GM20000 (cell line): ENCODE measurements at places on chromosomes 2 and 18.
A peak's percentile ranks its signal among the peaks of the same experiment; 100 is the strongest.

GRCh38 chr18:46332921-46333341 is 228.7 kb downstream of the HAUS1 start:
- no peak for DNase-seq

DNA sequence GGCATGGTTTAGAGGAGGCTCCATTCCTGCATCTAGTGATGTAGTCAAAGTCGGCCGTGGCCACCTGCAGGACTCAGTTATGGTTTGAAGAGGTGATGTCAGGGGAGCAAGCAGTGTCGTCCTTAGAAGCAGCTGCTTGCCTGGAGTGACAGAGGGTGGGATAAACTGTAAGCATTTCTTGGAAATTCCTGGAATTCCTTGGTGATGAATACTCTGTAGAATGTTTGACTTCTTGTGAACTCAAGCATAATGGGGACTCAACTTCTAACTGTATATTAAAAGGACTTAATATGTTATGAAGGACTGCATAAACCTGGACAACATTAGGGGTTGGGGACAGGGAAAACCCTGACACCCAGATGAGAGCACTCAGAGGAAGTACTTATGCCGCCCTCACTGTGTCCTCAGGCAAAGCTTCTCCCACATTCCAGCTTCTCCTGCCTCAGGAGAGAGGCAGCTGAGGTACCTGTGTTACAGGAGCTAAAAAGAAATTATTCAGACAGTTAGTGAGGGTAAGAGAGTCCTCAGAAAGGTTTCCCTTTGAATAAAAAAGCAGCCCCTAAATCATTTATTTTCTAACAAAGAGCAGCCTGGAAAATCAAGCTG is 459.9 kb upstream of the CELF4 start:
- no peak for DNase-seq

- DNase-seq: no peak
These were observed 45.0 kb upstream of the RIT2 start for GRCh38 chr18:43160509-43160908.

- no peak for DNase-seq
These were observed 62.5 kb downstream of the CDH2 start for GRCh38 chr18:28114472-28114871.

DNA sequence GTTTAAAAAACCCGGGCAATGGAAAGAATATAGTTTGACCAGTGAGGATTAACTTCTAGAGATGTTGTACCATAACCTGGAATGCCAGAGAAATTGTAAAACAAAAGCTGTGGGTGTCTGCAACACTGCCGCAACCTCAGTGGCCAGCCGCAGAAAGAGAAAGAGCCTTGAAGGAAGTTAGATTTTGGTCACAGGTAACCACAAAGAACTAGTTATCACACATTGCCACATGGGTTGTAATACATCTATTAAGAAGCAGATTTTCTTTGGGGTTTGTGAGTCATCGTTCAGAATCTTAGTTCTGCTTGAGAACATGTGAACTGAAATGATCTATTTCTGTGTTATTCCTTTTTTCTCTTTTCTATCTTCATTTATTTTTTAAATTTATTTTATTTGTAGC is 222.9 kb upstream of the AGAP1 start:
- peak; percentile 38 for DNase-seq

GRCh38 chr2:138267161-138267901 is 234.2 kb upstream of the SPOPL start:
- DNase-seq: peak; percentile 28

GRCh38 chr2:237524631-237525030 is 37.6 kb downstream of the MLPH start:
- DNase-seq: no peak

DNA sequence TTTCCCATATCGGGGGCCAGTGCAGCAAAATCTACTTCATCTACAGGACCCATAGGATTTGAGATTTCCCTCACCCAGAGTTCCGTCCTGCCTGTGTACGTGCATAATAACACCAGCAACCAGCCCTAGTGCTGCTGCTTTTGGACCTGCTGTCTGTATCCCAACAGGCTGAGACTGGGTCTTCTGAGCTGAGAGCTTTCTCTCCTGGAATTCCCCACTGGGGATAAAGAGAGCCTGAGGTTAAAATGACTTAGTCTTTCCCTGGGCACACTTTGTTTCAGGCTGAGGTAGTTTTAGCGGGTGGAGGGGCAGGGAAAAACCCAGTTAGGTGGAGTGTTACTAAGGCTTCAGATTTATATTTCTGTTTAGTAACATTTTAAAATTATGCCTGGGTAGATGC is 62.5 kb downstream of the SERTAD2 start:
- no peak for DNase-seq

GRCh38 chr2:168622559-168622958 is 166.5 kb downstream of the CERS6 start:
- DNase-seq: no peak

DNA sequence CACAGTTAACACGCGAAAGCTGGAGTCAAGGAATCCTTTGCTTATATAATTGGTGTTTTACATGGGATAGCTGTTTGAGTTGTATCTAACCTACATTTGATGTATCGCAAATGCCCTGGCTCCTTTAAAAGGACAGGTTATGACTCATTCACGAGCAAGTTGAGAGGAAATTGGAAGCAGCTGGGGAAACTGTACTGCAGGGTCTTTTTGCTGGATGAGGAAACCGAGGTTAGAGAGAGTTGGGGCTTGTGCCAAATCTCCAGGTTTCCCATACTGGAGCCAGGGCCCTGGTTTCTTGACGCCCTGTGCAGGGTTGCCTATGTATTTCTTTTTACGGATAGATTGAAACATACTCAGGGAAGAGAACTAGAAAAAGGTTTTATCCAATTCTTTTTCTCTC is 60.0 kb upstream of the SPTBN1 start:
- no peak for DNase-seq

DNA sequence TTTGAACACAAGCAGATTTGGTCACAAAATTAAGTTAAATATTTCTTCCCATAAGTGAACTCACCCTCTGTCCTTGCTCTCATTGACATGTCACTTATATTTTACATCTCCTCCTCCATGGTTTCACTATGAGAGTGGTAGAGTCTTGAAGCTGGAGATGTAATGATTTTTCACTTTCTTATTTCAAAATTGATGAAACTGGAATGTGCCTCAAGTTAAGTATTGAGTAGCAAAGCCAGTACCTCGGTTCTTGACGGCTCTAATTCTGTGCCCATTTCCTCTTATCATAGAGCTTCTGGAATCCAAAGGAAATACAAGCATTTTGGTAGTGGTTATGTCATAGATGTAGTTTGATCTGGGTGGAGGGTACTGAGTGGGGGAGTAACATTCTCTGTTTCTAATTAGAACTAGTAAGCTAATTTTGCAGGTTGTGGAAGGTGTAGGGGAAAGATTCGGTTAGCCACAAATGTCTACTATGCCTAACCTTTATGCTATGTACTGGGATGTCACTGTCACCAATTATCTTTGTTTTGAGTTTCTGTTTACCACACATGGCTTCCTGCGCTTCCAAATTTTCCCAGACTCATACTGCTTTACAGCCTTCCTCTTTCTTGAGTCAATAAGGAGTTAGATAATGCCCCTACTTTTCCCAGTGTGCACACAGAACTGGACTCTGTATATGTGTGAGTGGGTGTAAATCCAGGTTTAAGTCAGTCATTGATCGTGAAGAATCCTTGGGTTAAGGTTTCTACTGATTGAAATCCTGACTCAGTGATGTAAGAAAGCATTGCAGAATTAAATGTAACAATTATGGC is 96.8 kb downstream of the DIS3L2 start:
- peak; percentile 21 for DNase-seq

DNA sequence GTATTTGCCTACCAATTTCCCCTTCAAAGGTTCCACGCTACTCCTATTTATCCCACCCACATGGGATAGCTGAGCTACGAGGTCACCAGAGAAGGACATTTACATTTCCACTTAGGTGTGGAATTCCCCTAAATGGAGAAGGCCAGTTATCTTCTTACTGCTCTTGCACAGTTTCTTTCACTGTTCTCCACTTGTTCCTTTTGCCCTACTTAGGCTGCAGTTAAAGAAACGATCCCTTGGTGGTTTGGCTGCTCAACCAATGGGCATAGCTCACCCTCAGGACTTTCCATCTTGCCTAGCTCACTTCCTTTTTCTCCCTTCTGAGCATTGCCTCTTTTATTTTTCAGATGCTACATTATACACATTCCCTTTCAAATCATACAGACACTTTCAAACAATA is 11.2 kb upstream of the NABP1 start:
- peak; percentile 25 for DNase-seq

- no peak for DNase-seq
These were observed 20.8 kb upstream of the CIDEA start for GRCh38 chr18:12233378-12233777.

GRCh38 chr2:24981411-24982136 is 9.8 kb upstream of the DNAJC27 start:
- DNase-seq: no peak

GRCh38 chr2:231000211-231000904 is 4.4 kb downstream of the SPATA3 start:
- no peak for DNase-seq

DNA sequence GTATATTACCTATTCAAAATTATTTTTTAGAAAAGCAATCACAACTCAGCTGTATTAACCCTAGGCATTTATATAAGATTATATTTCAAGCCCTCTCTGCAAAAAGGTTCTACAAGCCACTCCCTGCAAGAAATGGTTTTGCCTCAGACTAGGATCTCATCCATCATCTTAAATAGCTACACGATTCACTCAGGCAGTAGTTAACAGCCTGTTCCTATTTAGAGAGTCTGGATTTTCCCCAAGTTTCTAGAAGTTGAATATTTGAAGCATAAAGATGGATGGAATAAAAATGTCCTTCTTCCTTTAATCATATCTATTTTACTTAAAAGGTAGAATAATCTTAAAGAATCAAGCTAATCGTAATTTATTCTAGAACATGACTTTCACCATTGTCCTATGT is 167.1 kb upstream of the STK17B start:
- no peak for DNase-seq

DNA sequence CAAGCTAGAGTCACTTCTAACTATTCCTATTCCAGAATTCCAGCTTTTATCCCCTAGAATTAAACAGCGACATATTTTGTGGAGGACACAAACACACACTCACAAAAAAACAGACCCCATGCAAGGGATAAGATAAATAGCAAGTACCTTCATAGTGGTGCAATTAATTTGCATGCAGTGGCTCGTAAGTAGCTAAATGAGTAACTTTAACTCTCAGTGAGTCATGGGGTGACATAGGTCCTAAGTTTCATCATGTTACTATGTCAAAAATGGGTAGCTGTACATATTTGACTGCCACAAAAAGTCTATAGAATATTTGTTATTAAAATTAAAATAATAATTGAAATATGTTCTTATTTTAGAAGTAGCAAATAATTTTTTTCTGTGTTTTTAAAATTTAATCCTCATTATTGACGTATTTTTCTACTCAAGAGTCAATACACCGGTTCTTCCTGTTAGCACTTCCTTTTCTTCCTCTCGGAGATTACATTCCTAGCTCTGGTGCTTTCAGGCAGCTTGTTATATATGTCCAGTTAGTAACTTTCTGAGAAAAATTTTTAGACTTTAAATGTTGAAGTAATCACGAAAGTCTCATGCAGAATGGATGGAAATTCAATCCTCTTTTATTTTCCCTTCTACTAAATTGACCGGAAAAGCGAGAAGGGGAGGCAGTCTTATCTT is 247.0 kb downstream of the KCNH7 start:
- no peak for DNase-seq

DNA sequence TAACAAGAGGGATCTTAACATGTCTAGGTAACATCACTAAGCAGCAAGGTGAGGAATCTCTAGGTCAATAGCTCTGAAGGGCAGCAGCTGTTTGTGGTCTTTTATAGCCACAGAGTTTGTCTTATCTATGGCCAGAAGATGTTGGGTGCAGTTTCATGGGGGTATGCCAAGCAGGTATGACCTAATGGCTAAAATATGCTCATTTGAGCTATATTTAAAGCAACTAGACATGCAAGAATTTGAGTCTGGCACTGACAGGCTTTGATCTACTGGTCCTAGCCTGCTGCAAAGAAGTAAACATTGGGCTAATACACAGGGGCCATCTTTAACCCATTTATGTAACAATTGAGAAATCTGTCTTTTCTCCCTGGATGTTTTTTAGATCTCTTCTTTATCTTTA is 13.9 kb upstream of the UGP2 start:
- DNase-seq: no peak

DNA sequence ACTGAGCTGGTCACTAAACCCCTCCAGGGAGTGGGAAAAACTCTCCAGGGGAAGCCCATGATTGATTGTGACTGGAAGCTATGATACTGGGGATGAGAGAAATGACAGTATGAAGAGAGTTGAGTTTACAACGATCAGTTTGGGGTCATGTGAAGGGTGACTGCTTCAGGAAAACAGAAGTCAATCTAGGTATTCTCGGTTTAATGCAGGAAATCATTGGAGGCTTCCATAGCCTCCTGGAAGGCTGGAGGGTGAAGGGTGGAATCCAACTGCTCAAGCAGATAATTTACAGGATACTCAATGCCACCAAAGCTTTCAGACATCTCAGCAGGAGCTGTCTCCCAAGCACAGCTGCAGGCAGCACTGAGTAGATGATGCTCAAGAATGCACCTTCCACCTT is 154.6 kb downstream of the ZNF516 start:
- DNase-seq: no peak

DNA sequence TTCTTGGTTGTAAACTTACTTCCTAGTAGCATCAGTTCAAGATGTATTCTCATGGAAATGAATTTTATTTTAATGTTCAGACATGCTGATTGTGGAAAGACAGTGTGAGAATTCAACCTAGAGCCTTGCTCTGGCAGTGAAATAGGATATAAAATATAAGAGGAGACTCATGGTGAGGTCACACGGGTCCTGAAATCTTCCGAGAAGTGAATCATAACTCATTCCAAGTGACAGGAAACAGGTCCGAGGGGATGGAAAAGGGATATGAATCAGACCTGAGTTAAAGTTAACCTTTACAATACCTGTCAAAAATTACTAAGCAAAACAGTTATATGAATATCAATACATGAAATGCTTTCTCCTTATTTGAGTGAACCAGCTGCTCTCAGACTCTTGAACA is 185.2 kb upstream of the LRRTM1 start:
- no peak for DNase-seq

GRCh38 chr2:16709769-16710168 is 44.1 kb upstream of the CYRIA start:
- no peak for DNase-seq

GRCh38 chr2:202109139-202109736 is 36.2 kb downstream of the KIAA2012 start:
- DNase-seq: no peak

GRCh38 chr18:79511671-79512301 is 116.1 kb downstream of the NFATC1 start:
- DNase-seq: no peak

GRCh38 chr18:24432618-24433017 is 6.1 kb downstream of the IMPACT start:
- DNase-seq: no peak

DNA sequence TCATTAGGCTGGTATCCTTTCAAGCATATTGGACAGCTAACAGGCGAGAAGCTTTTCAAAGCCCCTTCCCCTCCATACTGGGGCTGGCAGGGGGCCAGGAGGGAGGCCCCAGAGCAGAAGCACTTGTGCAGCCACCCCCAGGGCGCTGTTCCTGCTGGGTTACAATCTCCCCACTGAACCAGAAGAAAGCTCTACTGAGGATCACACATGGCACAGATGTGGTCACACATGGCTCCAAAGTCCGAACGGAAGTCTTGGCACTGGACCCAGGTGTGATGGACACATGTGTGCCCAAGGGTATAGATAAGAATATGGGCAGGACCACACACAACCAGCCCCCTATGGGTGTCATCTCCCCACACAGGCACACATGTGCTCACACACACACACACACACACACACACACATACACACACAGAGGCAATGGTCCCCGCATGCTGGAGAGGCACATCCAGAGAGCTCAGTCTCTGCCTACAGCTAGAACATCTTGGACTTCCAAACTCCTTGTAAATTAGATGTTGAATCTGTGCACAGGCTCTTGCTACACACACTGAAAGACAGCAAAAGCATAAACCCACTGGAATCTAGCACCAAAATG is 56.4 kb downstream of the TTC32 start:
- no peak for DNase-seq
